ENCODE measurements at places on chromosomes 1 and 21. TPM values are rescaled to one million over a fixed set of nuclear protein-coding genes. Genes with fewer than 3 reads are reported as not detected.

NUAK2 gene
- polyA plus RNA-seq, result 0.71 TPM

DNA sequence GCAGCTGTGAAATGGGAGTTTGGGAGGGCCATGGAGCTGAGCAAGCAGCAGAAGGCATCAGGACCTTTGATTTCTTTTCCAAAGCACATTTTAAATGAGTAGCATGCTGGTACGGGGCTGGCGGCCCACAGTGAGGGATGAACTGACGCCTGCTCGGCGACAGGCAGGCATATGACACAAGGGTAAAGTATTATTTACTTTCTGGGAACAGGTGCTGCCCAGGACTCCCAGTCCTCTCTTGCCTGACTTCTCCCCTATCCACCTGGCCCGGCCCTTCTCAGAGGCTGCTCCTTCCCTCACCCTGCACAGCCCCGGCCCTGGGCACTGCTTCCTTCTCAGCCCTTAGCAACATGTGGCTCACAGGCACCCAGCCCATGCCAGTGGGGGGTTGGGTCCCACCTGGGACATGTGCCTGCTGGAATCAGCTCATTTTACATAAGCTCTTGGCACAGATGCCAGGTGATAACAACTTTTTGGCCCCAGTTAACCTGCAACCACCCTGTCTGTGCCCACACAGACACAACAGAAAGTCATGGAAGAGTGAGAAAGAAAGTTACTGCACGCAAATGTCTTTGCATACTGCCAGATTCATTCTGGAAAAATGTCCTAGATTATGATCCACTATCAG, 112.3 kb upstream of the GADD45A start:
- no peak for DNase-seq

DNA sequence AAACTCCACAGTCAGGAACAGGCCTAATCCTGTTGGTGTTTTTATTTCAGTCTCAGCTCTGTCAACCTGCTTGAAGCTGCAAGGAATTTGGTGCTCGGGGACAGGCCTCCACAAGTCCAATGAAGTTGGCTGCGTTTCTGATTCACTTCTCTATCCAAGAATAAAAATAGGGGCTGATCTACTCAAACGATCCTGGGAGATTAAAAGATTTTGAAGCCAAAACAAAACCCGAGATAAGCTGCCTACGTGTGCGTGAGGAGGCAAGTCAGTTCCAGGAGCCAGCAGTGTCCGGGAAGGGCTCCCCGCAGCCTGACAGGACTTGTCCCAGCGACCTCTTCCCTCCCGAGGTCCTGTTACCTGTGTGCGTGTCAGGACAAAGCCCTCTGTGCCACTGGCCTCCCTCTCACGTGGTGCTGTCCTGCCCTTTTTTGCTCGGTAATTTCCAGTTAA, 98.0 kb downstream of the ETS2 start:
- no peak for DNase-seq

- DNase-seq, result peak; percentile 24
Observed at GRCh38 chr1:167043752-167044488, 46.3 kb downstream of the GPA33 start.

All from hindlimb muscle (tissue), 1 donor.